ENCODE measurements at places on chromosomes 1 and 21.

DNA sequence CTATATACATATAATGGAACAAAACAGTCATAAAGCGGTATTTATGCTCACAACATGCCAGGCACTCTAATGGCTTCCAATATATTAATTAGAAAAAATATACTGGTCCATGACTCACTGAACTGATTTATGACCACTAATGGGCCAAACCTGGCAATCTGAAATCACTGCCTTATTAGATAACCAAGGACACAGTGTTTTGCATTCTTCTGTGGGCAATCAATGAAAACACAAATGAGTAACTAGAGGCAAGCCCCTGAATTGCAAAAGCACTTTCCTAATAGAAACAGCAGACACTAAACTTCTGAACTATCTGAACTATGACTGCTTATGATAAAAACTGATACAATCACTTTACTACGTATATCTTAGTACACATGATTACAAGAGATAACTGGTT is 3.5 kb downstream of the GCLM start:
- no peak for DNase-seq

GRCh38 chr1:205091043-205091740 is 6.9 kb upstream of the TMEM81 start:
- DNase-seq, result no peak

DNA sequence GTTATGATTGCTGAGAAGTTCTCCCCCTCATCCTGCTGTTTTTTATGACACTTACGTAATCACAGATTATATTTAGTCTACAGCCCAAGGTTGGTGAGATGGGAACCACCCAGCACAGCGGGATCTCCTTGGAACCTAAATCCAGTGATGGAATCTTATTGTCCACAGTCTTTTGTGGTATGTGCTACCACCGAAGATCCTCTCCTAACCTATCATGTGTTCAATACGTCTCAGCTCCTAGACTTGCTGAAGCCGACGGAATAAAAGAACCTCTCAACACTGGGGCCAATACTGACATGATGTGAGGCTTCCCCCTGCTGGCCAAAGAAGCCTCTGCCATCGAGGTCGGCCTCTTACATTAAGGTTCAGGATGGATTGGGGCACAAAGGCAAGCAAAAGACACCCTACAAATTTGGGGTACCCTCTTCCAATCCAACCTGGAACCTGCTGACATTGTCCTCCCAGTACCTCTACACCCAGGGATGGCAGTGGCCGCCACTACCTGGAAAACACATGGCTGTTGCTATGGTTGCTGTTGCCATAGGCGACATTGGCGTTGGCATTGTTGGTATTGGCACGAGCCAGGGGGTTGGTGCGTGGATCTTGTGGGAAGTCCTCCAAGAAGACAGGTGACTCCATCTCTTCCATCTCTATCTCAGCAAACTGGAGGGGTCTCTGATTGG is 19.4 kb upstream of the KIF21B start:
- DNase-seq, result peak; percentile 43

DNA sequence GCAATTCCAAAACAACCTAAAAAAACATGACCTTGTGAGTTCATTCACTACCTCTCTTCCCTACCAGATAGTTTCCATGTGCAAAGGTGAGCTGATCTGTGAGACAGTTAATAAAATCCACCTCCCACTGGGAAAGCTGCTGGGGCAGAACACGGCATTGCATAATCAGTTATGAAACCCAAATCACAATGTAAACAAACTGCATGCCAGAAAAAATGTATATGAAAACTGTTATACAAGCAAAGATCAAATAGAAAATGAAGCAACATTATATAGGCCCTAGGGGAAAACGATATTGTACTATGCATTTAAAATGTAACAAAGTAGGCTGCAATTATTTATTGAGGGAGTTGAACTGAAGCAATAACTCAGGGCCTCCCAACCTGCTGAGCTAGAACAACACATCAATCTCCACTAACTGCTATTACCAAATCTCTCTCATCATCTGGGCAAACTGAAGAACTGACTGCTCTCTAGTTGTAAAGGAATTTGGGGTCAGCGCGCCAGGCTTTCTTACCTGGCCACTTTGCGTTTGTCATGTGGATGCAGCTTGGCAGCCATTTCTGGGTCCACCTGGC is 31.0 kb downstream of the TRIT1 start:
- no peak for DNase-seq

DNA sequence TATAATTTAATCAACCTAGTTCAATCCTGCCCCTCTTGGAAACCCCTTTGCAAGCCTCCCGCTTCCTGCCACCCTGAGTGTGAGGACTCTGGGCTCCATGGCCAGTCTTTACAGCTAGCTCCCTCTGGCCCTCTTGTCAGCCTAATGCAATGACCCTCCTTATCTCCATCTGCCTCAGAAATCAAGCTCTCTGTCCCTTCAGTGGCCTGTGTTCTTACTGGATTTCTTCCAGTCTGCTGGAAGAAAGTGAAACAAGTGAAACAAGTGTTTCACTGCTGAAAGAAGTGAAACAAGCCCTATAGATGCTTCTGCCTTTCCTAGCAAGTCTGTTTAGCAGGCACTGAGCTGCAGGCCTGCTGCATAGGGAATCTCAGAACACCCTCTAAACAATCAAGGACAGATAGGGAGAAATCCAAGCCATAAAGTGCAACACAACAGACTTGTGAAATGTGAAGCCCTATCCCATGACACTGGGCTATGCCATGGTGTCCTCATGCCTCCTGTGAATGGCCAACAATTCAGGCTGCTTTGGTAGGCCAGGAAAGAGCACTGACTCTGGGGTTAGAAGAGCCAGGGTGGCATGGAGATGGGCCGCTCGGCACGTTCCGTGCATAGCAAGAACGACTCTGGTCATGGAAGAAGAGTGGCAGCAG is 55.9 kb downstream of the FAM163A start:
- no peak for DNase-seq

DNA sequence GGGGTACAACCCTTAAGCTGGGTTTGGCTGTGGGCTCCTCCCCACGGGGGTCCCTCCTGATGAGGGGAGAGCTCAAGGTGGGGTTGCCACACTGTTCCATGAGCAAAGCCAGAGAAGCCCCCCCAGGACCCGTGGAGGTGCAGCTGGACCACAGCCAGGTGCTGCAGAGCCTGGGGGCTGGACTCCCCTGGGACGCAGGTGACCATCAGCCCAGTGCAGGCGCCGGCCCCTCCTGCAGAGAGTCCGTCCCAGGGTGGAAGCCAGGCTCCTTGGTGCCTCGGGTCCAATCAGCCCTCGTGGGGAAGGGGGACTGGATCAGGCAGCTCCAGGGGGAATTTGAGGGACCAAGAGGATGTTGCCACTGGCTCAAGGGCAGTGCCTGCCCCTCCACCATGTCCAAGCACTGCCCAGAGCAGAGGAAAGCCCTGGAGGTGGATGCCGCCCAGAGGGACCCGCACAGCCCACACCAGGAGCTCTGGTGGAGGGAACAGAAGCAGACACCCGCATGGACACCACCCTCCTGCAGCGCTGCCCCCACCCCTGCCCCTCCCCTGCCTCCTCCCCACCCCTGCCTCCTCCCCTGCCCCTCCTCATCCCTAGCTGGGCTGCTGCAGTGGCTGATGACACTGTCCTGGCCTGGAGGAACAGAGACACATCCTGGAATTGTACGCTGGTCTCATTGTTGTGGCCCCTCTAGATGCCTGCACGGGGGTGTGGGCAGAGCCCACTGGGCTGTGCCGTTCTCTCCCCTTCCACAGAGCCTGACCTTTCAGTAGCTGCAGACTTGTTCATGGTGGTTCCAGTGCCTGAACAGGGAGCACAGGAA is 30.8 kb upstream of the COL18A1 start:
- DNase-seq, result no peak

DNA sequence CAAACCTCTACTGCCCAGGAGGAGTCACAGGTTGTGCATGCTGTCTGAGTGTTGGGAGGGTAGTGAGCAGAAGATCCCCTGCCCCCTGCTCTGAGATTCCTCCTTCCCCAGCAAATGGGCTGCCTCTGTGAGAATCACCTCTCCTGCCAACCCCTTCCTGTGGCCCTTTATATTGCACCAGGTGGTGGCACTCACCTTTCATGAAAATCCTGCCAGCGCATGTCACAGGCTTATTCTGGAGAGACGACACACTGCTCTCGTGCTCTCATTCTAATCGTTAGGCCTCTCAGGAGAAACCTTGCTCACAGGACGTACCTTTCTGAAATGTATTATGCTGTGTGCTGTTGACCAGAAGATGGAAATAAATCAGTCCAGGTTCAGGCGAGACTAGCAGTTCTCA is 113.7 kb downstream of the RGL1 start:
- no peak for DNase-seq

- DNase-seq, result no peak
These were observed 8.0 kb upstream of the ZNF362 start for GRCh38 chr1:33248244-33248643.

- DNase-seq, result no peak
These were observed 71.3 kb downstream of the TOR3A start for GRCh38 chr1:179153217-179153616.

GRCh38 chr1:43292216-43292615 is 6.8 kb upstream of the C1orf210 start:
- DNase-seq, result no peak

DNA sequence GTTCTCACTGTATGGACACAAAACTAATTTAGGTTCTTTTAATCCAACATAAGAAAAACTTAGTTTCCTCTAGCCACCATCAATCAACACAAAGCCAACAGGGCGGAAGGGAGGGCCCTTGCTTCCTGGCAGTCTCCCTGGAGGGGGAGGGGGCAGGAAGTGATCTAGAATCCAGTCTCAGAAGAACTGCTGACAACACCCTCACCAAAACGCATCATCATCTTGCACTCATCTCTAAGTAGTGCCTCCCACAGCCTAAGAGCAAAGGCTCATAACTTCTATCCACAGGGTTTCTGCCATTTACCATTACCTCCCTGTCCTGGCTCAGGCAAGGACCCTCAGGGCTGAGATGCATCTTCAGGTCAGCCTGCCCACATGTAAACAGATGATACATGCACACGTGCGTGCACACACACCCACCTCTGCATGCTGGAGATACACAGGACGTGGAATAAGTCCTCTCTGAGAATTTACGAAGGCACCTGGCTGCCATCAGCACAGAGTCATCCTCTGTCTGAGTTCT is 20.5 kb downstream of the HIVEP3 start:
- no peak for DNase-seq

GRCh38 chr1:213761845-213762407 is 225.8 kb upstream of the PROX1 start:
- DNase-seq, result no peak

DNA sequence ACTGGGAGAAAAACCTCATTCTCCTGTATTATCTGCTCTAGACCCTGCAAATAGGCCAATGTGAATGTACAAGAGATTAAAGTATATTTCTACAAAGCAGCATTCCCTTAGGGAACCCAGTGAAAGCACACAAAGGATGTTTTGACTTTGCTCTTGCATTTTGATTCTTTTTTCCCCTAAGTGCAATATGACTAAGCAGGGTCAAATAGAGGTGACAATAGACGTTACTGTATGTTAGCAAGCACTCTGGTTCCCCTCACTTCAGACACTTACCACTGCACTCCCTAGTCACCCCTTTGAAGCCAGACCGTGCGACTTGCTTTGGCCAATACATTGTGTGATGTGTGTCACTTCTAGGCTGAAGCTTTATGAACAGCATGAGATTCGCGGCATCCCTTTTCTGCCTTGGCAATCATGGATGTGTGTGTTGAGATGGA is 209.7 kb downstream of the RHOU start:
- DNase-seq, result no peak
